ENCODE measurements at places on chromosomes 1 and 21. TPM values are rescaled to one million over a fixed set of nuclear protein-coding genes. Genes with fewer than 3 reads are reported as not detected.

DNA sequence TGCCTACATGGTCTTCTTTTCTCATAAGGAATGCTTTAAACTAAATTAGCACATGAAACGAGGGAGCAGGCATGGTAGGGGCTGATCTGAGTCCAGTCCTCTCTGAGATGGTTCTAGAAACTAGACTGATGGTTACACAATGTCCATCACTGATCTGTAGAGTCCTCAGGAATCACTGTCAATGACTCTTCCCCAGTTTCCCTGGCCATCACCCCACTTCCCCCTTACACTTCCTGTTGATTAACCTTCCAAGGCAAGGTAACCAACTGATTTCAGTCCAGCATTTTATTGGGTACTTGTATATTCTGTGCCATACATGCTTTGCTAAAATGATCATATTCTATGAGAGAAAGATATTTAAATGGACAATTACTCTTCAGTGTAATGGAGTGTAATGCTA is 100.6 kb upstream of the ARTN start:
- DNase-seq = no peak

- no peak for DNase-seq
Measured at GRCh38 chr1:225474439-225474985, 46.7 kb upstream of the LBR start.

DNA sequence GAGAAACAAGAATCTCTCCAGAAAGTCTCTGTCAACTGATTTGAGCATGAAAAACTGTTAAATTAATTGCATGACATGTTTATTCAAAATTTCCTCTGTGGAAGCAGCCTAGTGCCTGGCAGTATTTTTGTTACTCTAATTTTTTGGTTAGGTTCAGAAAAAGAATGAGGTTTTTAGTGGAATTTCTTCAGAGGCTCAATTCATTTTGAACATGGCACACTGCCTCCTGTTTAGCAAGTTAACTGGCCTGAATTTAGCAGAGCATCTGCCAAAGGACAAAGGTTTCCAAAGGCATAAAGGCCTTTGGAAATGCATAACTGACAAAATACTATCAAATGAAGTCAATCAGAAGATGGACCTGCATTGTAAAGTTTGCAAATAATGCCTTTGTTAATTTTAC is 1326.5 kb downstream of the PLA2G4A start:
- no peak for DNase-seq

The OR2C3 gene
- not detected for total RNA-seq

The NLRP3 gene
- 0.40 TPM for total RNA-seq

The PYHIN1 gene
- total RNA-seq = not detected
